ENCODE measurements at places on chromosomes 3 and 15. TPM values are rescaled to one million over a fixed set of nuclear protein-coding genes. Genes with fewer than 3 reads are reported as not detected.

Gene FBXO40
- total RNA-seq, result 245 TPM

Gene SEMA3F
- 10.2 TPM for total RNA-seq

Gene RBPMS2
- total RNA-seq, result 276 TPM

Gene VWA5B2
- total RNA-seq, result not detected

Gene EIF2B5
- total RNA-seq, result 32.1 TPM

Gene CEP70
- 25.8 TPM for total RNA-seq

Gene CHRM5
- total RNA-seq, result not detected

Gene ANKUB1
- not detected for total RNA-seq

Gene PAQR5
- total RNA-seq, result 0.63 TPM

Gene RARB
- total RNA-seq, result 15.6 TPM

Gene CGNL1
- 31.9 TPM for total RNA-seq

DNA sequence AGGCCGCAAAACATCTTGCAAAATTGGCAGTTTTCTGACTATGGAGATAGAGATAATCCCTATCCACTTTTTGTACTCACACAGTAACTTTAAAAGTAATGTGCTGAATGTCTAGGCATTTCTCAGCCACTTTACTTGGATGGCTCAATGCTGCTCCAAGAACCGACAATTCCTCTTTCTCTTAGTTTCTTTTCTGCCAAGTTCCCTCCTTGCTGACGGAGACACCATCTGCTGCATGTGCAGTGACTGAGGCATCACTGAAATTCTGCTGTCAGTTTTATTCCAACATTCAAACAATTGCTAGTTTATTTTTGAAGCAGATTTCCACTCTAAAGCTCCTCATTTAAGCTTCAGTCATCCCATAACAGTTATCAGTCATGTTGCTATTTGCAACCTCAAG is 116.0 kb upstream of the RBMS3 start:
- no peak for DNase-seq

DNA sequence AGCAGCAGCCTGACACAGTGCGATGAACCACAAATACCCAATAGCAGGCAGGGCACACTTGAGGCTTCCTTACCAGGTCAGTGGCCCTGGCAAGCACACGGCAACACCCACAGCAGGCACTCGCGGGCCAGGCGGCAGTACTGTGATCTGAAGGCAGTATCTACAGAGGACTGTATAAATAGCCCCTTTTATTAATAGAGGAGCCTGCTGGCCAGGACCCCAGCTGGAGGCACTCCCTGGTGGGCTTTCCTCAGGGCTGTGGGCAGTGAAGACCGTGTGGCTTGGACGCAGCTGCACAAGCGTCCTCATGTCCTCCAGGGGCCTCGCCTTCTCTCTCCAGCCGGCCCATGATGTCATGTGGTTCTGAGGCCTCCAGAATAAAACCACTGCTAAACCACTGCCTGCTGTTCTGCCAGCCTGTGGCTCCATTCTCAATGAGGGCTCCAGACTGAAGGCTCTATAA is 44.1 kb downstream of the LRIG1 start:
- DNase-seq, result peak; percentile 52

GRCh38 chr15:41633609-41634008 is 26.6 kb upstream of the MGA start:
- no peak for DNase-seq

DNA sequence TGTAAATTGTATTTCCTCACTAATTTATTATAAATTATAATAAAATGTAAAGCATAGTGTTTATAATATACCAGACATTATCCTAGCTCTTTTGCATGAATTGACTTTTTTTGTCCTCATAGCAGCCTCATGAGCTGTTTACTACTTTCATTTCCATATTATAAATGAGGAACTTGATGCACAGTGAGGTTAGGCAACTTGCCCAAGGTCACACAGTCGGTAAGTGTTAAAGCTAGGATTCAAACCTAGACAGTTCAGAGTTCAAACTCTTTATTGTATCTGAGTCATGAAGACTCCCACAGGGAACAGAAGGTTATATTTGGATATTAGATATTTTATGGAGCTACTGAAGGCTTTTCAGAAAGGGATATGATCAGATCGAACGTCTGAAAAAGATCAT is 322.2 kb upstream of the SATB1 start:
- no peak for DNase-seq

- no peak for DNase-seq
Measured at GRCh38 chr3:104536715-104537114, 830.0 kb upstream of the ALCAM start.

GRCh38 chr3:156751461-156752025 is 74.6 kb upstream of the LEKR1 start:
- DNase-seq, result peak; percentile 31

GRCh38 chr15:81049835-81050234 is 49.1 kb downstream of the TLNRD1 start:
- no peak for DNase-seq

- no peak for DNase-seq
Measured at GRCh38 chr3:83523470-83524073, 1435.2 kb upstream of the CADM2 start.

DNA sequence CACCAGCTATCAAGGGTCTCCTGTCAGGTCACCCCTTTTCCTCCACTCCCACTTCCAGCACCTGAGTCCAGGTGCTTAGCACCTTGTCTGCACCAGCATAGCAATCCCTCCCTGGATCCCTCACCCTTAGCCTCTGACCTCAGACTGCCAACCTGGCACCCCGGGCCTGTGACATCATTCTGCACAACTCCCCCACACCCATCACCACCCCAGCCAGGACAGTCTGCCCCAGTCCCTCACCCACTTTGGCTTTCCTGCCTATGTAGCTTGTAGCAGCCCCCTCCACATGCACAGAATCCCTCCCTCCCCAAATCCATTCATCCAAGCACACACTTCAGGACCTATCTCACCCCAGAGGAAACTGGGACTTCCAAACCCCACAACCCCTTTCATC is 819 bp upstream of the PLXNB1 start:
- DNase-seq, result no peak

DNA sequence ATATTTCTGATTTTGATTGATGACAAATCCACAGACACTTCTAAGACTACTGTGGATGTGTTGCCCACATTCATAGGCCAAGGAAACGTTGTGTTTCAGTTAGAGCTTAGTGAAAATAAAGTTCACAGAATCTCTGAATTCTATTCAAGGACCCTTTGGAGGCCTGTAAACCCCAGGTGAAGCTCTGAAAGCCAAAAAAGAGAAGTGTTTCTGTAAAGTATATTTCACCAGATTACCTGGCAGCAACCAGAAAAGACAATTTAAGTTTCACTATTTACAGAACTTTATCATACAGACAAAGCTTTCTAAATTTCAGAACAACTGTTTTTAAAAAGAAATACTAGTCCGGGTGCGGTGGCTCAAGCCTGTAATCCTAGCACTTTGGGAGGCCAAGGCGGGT is 2.6 kb downstream of the CLPX start:
- no peak for DNase-seq

GRCh38 chr3:129112308-129113052 is 9.1 kb downstream of the RAB43 start:
- no peak for DNase-seq

GRCh38 chr3:25090698-25091453 is 337.2 kb upstream of the RARB start:
- DNase-seq, result no peak

GRCh38 chr15:23857028-23857641 is 170.0 kb upstream of the NDN start:
- DNase-seq, result no peak

DNA sequence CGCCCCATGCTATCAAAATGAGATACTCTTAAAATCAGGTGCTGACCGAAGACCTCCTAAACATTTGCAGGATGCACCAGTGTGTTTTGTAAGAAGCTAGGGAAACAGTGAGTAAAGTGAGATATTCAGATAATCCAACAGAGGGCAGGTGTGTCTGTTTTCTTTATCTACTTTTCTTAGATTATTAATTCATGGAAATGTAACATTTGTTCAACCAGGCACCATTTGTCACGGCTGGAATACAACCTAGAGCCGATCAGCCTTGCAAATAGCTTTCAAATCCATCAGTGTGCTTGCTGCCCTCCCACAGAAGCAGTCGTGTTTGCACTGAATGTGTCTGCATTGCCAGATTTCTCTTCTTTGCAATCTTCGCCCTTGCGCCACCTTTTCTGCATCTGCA is 201.9 kb upstream of the CHRM5 start:
- DNase-seq, result no peak

DNA sequence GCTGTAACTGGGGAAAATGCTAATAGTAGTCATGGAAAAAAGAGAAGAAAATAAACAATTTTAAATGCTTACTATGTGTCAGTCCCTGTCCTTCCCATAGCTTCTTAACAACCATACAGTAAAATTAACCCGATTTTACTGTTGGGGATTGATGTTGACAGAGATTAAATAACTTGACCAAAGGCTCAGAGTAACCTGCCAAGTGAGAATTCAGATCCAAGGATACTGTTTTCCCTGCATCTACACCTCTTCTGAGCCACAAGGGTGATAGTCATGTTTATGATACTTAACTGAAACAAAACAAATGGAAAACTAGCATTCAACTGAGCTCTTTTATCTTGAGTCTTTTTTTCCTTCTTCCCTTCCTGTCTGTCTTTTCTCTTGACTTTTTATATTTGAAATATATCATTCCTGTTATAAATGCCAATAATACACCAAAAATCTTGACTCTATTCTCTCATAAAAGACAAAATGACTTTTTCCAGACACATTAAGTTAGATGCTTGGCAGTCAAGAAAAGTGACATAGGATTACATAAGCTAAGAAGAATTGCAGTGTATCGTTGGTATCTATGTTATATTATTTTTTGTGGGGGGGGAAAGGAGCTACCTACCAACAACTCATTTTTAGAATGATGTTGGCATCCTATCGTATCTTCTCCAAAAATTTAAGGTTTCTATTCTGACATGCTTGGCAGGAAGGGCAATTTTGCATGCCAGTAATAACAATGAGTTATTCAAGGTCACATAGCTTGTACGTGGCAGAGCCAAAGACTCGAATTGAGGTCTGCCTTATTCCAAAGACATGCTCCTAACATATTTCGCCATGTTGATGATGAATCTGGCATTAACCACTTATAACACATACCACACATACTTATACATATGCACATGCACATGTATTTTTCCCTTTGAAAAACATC is 306.6 kb upstream of the KCNH8 start:
- DNase-seq, result no peak

DNA sequence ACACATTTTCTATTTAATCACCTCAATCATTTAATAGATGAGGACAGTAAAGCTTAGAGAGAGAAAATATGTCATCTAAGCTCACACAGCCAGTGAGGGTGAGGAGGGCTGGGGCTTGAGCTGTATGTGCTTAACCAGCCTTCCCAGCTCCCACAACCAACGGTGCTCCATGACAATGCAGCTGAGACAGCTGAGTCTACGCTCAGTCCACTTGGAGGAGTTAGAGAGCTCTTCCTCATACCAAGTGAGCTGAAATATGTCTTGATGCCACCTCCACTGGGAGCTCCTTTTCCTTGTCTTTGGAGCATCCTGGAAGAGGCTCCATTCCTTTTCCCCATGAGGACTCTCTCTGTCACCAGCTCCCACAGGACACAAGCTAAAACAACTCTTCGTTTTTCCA is 9.3 kb downstream of the HOMER2 start:
- no peak for DNase-seq

DNA sequence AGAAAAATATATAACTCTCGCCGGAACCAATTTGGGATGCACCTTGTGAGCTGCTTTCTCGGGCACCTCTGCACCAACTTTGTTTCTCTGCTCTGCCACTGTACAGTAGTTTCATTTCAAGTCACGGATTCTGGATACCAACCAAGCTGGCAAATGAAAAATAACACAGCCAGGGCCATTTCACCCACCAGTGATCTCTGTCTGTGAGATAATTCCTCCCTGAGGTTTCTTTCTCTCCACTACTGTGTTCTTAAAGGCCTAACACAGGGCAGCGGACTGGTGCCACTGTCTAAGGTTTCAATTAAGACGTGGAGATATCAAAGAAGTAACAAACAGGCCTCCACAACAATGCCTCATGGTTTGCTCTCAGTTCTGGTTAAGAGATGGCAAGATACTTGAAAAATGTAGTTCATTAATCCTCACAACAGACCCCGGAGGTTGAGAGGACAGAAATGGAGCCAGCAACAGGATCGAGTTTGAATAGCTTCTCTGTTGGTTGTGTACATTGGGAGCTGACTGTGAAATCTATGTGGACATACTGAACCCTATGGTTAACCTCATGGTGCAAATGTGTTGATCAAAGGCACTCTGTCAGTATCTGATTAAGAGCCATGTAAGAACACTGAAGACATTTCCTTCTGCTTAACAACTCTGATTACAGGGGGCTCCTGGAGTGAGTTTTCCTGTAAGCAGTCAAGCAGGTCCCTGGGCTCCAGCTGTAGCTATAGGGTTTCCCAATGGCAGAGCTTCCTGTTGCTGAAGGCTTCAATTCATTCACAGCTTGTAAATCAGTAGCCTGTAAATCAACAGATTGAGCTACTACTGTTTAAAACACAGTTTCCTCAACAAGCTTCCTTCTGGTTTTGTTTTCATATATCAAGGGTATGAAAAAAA is 470.5 kb downstream of the EPHA3 start:
- no peak for DNase-seq

GRCh38 chr3:179304605-179305004 is 18.2 kb upstream of the ZNF639 start:
- DNase-seq, result no peak

DNA sequence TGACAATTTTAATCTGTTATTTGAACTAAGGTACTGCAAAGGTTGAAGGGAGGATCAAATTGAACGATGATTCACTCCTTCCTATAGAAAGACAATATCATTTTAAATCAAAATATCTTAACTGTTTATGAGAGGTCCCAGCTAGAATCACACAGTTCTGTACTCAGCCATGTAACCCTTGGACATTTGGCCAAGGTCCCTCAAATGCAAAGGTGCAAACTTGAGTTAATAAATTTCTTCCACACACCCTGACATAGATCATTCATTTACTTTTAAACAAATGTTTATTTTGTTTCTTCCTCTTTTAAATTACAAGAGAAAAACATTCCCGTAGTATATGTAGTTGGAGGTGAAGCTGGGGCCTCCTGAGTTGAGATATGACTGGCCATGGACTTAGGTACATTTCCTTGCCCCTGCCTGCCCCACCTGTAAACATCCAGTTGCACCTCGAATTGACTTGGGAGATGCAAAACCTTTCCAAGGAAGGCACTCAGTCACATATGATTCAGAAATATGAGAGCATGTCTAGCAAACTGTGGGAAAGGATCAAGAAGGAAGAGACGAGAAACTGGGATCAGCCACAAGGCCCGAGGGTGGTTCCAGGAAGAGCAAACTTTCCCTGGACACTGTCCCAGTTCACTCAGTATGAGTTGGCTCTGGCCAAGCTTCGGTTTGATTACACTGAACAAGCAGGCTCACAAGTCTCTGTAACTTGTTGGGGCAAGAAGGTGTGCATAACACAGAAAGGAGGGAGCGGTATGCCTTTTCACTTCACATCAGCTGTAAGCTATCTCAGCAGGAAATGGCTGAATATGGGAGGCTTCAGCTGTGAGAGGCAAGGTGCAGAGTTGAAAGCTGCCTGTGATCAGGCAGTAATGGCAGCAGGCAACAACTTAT is 6.7 kb downstream of the TNFSF10 start:
- DNase-seq, result peak; percentile 29

DNA sequence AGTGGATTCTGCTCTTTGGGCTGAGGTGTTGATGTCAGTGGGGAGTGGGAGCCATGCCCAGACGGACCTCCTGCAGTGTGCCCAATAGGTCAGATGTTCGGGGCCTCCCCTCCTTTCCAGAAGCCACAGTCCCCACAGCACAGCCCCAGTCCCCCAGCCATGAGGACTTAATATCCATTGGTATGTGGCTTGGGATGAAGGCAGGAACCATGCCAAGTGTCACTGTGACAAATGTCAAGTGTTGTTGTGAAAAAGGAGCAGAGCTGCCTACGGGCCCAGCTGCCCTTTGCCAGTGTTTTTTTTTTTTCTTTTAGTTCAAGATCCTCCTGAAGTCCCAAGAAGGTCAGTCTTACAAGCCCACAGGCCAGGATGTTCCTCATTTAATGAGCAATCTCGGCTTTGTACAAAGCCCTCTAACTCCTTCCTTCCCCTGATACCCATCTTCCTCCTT is 12.2 kb downstream of the SEMA3G start:
- DNase-seq, result peak; percentile 15

Data from left ventricle myocardium inferior (tissue), 1 donor.